T-helper 17 cell (primary cell): ENCODE measurements at places on chromosomes 2 and 18.

DNA sequence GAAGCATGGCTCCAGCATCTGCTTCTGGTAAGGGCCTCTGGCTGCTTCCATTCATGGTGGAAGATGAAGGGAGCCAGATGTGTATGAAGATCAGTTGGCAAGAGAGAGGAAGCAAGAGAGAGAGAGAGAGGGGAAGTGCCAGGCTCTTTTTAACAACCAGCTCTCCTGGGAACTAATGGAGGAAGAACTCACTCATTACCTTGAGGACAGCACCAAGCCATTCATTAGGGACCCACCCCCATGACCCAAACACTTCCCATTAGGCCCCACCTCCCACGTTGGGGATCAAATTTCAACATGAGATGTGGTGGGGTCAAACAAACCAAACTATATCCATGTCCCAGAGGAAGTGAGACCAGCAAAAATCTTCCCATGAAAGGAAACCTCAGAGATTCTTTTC lies 124.8 kb upstream of the SIX2 start:
- no peak for DNase-seq

- peak; percentile 34 for DNase-seq
Measured at GRCh38 chr2:233404222-233404621, 49.9 kb downstream of the DGKD start.

- no peak for DNase-seq
Measured at GRCh38 chr2:199456383-199457146, 1.2 kb downstream of the SATB2 start.

- DNase-seq: no peak
Measured at GRCh38 chr2:73260338-73260984, 23.8 kb downstream of the FBXO41 start.

- DNase-seq: no peak
Measured at GRCh38 chr2:86189782-86190416, 5.4 kb downstream of the IMMT start.

- no peak for DNase-seq
Measured at GRCh38 chr18:35811896-35812295, 160.6 kb upstream of the RMP24 start.

GRCh38 chr2:11976073-11976472 lies 229.6 kb downstream of the LPIN1 start:
- no peak for DNase-seq

DNA sequence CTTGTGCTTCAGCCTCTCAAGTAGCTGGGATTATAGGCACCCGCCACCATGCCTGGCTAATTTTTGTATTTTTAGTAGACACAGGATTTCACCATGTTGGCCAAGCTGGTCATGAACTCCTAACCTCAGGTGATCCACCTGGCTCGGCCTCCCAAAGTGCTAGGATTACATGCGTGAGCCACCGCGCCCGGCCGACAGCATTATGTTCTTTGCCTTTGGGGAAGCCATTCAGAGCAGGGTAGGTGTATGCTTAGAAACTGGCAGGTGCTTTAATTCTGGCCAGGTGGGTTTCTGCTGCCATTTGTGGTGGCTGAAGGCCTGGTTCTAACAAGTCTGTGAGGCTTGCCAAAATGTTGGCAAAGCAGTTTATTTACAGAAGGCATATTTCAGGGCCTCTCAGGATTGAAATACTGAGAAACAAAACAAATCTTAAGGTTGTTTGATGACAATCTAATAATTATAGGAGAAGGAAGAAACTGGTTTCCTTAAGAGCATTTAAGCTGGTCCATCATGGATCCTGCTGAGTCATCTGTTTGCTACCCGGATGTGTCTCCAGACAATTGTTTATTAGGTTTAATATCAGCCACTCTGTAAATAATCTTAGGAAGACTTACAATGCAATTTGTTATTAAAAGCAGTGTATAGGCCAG lies 16.0 kb downstream of the SLC20A1 start:
- no peak for DNase-seq

GRCh38 chr2:231104115-231104713 lies 20.6 kb downstream of the HTR2B start:
- no peak for DNase-seq

DNA sequence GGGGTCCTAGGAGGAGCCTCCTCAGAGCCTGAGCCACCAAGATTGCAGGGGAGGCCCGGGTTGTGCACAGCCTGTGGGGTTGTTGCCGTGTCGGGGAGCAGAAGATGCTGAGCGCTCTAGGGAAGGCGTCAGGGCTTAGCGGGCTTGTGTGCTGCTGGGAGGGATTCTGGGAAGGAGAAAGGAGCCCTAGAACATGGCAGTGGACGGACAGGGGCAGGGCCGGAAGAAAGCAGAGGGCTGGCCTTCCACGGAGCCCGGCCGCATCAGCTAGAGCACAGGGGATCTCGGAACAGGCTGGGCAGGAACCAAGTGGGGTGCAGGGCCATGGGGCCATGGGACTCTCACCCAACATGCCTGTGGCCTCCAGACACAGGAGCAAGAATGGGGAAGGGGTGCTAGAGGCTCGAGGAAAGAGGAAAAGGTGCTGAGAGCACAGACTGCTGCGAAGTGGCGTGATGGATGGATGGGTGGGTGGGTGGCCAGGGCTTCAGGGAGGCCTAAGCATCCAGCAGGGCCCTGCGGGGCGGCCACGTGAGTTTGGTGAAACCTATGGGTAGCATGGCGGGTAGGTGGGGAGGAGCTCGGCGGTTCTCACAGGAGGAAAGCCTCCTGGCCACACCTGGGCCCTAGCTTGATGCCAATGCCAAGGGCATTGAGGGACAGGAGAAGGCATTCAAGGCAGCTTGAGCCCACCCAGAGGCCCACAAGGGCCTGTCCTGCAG lies 35.8 kb downstream of the MTERF4 start:
- DNase-seq: no peak

DNA sequence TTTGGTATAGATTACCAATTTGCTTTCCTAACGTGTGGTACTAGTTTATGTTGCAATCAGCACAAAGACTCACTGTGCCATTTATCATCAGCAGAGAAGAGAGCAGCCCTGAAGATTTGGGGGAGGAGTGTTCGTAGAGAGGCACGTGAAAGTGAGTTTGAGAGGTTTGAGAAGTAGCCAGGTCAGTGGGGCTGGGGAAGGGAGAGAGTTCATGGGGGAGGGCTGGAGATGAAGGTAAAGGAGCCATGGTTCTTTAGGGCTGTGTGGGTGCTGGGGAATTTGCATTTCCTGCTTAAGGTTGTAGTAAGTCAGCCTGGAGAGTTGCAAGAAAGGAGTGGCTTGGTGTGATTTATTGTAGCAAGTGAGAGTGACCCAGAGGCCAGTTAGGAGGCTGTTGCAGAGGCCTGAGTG lies 172.1 kb downstream of the NEDD4L start:
- DNase-seq: no peak

DNA sequence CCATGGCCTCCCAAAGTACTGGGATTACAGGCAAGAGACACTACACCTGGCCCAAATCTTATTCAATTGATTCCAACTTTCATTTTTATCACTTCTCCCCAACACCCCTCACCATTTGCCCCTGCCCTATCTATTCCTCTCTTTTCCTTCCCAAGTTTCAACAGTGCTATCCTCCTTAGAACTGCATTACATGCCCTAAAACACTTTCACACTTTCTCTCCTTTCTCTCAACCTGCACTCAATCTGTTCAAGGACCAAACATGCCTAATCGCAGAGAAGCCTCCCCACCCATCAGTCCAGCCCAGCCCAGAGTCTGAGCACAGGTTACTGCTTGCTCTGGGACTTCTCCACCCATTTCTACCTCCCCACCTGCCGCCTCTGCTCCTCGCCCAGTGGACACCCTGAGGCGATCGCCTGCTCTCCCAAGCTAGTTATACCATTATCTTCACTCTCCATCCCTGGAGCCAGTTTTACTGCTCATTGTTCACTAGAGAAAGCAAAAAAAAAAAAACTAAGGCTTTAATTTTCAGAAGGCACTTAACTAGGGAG lies 23.7 kb upstream of the DSG1 start:
- DNase-seq: no peak

- DNase-seq: no peak
Measured at GRCh38 chr2:70247364-70248180, 856 bp downstream of the TIA1 start.

- peak; percentile 97 for DNase-seq
Measured at GRCh38 chr2:64751286-64752260, 97.9 kb upstream of the SERTAD2 start.

DNA sequence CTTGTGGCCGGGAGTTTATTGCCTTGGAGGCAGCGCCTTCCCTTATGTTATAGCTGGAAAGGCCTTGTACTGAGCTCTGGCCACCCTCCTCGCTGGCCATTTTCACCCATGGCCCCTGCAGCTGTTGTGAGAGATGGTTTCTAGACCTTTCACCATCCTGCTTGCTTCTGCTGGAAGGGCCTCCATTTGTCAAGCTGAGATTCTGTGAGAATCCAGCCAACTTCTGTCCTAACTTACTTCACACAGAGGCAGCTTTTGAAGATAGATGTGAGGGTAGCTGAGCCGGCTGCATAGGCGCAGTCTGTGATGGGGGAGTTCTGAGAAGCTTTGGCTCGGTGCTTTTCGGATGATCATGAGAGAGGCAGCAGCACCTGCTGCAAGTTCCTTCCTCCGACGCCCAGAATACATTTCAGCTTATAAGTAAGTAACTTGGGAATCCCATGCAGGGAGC lies 8.7 kb downstream of the CTIF start:
- DNase-seq: no peak

DNA sequence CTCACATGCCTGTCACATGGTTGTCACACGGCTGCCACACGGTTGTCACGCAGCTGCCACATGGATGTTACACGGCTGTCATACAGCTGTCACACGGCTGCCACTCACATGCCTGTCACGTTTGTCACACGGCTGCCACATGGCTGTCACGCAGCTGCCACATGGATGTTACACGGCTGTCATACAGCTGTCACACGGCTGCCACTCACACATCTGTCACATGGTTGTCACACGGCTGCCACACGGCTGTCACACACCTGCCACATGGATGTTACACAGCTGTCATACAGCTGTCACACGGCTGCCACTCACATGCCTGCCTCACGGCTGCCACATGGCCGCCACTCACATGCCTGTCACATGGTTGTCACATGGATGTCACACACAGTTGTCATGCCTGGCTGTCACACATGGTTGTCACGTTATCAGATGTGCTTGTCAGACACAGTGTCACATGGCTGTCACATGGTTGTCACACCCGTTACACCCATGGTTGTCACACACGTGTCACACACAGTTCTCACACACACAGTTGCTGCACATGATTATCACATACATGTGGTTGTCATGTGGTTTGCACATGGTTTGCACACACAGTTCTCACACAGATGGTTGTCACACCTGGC lies 19.4 kb downstream of the KCNG2 start:
- DNase-seq: no peak

- no peak for DNase-seq
Measured at GRCh38 chr2:120711694-120712093, 24.0 kb upstream of the GLI2 start.

- DNase-seq: no peak
Measured at GRCh38 chr2:222167762-222168161, 131.0 kb downstream of the PAX3 start.

- no peak for DNase-seq
Measured at GRCh38 chr2:59858540-59858939, 694.9 kb downstream of the BCL11A start.

DNA sequence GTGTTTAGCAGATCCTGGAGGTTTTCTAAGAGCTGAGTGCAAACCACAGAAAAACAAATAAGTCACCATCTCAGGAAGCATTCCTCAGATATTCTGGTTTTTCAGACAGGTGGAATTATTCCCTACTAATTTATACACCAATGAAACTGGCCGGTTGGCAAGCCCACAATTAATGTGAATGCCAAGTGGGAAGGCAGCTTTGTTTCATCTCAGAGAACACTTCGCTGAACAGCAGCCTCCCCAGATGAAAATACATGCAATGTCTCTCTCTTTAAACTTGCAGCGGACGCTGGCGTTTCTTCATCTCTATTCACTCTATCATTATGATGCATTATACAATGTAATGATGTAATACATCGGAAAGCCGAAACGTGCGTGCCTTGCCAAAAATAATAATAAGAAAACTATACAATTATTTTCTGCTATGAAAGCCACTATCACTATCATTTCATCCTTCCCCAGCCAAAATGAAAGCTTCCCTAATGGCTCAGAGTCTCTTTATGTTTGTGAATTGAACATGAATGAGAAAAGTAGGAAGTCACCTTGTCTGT lies 649.4 kb downstream of the BCL11A start:
- no peak for DNase-seq

DNA sequence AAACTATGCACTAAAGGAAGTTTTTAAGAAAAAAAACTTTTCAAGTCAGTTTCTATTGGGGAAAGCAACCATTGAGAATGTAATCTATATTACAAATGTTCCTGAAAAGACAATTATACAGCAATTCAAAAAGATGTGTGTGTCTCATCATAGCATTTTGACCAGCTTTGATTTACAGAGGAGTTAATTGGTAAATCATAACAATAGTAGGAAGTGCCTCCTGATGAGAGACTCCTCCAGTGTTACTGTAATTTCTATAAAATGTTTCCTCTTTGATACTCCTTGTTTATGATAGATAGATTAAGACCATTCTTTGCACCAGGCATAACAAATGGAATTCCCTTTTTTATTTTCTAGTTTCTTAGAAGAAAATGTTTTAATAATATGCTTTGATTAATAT lies 249.9 kb downstream of the CALCRL start:
- no peak for DNase-seq

- no peak for DNase-seq
Measured at GRCh38 chr2:108909275-108909823, 79.7 kb downstream of the EDAR start.

DNA sequence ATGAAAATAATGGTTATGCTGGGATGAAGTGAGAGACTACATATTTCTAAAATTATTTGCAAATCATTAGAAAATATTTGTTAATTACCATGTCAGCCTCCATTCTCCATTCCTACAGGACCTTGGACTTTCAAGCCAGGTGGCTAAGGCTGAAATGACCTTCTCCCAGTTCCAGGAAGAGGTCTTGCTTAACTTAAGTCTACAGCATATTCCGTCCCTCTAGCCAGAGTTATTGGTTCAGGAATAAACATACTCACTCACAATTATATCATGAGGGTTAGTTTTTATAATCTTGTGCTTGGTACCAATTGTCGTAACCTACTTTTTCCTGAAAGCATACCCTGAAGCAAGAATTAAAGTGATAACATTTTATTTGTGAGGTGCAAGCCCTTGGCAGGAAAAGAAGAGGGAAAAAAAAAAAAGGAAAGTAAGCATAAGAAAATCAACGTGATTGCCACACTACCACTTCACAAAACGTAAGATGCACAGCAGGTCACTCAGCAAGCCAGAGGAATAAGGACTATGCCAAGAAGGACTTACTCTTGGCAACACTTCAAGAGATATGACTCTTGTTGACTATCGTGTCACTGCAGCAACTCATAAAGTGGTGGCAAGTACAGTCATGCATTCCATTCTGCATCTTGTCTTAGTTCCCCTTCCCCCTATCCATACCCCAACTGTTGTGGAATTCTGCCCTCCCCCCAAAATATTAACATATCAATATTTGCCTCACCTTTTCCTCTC lies 479.1 kb downstream of the MBD2 start:
- DNase-seq: no peak

- no peak for DNase-seq
Measured at GRCh38 chr18:58937071-58937886, 72.6 kb downstream of the ZNF532 start.

DNA sequence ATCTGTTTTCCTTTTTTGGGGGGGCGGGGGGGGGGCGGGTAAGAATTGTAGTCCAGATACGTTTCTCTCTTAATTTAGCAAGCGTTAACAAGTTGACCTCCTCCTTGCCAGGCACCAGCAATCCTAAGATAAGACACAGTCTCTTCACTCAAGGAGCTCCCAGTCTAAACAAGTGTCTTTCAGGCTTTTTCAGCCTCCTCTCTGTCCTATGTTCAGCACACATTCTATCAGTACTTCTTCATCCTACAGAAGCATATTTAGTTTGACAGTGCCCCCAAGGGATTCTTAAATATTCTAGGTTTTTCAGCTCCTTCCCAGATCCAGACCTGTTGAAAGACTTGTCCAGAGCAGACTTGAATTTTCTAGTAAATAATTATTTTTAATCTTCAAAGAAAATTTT lies 2.7 kb downstream of the PPP1CB start:
- DNase-seq: no peak
